ENCODE measurements at places on chromosomes 16 and 17. TPM values are rescaled to one million over a fixed set of nuclear protein-coding genes. Genes with fewer than 3 reads are reported as not detected.

DNA sequence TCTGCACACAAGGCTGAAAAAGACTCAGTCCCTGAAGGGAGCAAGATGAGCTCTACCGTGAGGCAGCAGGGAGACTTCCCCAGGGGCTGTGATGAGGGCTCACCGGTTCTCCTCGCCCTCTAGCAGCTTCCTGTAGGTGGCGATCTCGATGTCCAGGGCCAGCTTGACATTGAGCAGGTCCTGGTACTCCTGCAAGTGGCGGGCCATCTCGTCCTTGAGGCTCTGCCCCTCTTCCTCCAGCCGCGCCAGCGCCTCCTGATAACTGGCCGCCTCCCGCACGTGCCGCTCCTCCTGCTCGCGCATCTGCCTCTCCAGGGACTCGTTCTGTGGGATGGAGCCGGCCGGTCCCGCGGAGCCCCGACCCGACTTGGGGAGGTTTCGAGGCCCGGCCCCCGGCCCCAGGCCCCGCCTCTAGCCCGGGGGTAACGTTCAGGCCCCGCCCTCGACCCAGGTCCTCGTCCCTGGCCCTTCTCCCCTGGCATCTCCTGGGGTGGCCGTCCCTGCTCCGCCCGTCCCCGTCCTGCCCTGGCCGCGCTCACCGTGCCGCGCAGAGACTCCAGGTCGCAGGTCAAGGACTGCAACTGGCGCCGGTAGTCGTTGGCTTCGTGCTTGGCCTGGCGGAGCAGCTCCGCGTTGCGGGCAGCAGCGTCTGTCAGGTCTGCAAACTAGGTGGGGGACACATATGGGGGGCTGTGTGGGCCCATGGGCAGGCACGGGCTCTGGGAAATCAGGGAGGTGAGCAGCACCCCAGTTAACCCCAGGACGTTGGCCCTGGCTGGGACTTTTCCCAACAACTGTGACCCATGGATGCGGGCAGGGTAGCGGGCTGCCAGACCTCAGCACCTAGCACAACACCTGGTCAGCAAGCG, 3.9 kb downstream of the GFAP start:
- peak; percentile 51 for DNase-seq

KRT32 gene
- total RNA-seq: not detected

DNA sequence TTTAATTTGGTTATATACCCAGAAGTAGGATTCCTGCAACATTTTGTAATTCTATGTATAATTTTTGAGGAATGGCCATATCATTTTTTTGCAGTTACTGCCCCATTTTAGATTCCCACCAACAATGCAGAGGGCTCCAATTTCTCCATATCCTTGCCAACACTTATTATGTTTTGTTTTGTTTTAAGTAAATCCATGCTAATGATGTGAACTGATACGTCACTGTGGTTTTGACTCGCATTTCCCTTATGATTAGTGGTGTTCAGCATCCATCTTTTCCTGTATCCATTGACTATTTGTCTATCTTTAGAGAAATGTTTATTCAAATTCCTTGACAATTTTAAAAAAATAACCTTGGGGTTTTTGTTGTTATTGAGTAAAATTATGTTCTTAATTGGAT, 826.4 kb downstream of the CDH11 start:
- DNase-seq: no peak

GRCh38 chr17:57965521-57966160, 10.4 kb upstream of the CUEDC1 start:
- DNase-seq: no peak

TP53TG3D gene
- total RNA-seq: 10.3 TPM

DNA sequence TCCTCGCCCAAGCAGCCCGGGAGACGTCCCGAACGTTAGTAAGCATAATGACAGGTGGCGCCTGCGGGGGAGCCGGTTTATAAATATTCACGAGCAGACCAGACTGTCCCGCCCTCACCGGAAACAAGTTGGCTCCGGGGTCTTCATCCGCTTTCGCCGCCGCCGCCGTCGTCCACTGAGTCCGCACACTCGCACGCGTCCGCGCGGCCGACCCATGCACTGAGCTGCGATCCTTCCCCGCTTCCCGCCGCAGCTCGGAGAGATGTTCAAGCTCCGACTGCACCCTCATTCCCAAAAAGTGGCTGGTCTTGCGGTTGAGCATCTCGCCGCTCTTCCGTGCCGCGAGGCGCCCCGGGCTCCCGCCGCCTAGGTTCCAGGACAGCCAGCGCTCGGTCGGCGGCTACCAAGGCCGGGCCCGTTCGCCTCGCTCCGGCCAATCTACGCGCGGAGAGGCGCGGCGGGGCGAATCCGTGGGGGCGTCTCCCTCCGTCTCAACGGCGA, 385 bp downstream of the CFAP119 start:
- DNase-seq: no peak

GRCh38 chr16:59181821-59182420, 447.8 kb upstream of the GOT2 start:
- no peak for DNase-seq

CDRT15L2 gene
- not detected for total RNA-seq
